Pulmonary artery endothelial cell (primary cell): ENCODE measurements at places on chromosomes 2 and 18. TPM values are rescaled to one million over a fixed set of nuclear protein-coding genes. Genes with fewer than 3 reads are reported as not detected.

The POLR1A gene
- 14.8 and 23.3 TPM in 2 replicates for total RNA-seq

The SH2D6 gene
- total RNA-seq: 0.13 TPM in 1 of 2 replicates, not detected in the other

The MRPL44 gene
- total RNA-seq: 39.0 and 43.7 TPM in 2 replicates

The TNFRSF11A gene
- total RNA-seq: 3.3 and 3.5 TPM in 2 replicates

The PLEKHH2 gene
- total RNA-seq: 0.07 and 0.20 TPM in 2 replicates

The ADGRF3 gene
- 0.04 TPM in 1 of 2 replicates, not detected in the other for total RNA-seq

The ADCYAP1 gene
- not detected in 2 replicates for total RNA-seq

The SIX3 gene
- not detected in 2 replicates for total RNA-seq

The POTEJ gene
- 0.04 and 0.07 TPM in 2 replicates for total RNA-seq

The PREPL gene
- total RNA-seq: 19.3 and 37.9 TPM in 2 replicates

The SRD5A2 gene
- not detected in 2 replicates for total RNA-seq

The HAT1 gene
- 42.9 and 68.2 TPM in 2 replicates for total RNA-seq

The RAD51AP2 gene
- total RNA-seq: not detected in 2 replicates

The PDE11A gene
- under 0.01 and 0.04 TPM in 2 replicates for total RNA-seq

The IGFBP2 gene
- total RNA-seq: 15.8 and 60.4 TPM in 2 replicates

The PPIL3 gene
- 19.1 and 38.4 TPM in 2 replicates for total RNA-seq

The POTEI gene
- total RNA-seq: 0.07 TPM in 2 replicates

The IL1F10 gene
- total RNA-seq: not detected in 2 replicates

The ZCCHC2 gene
- total RNA-seq: 15.6 and 24.2 TPM in 2 replicates
